ENCODE measurements at places on chromosomes 12 and 14.

- no peak for DNase-seq
These were observed 78.3 kb downstream of the DDX51 start for GRCh38 chr12:132065609-132066344.

GRCh38 chr14:97730706-97731105 lies 933.5 kb downstream of the VRK1 start:
- DNase-seq: no peak

- no peak for DNase-seq
These were observed 27.9 kb upstream of the MYF6 start for GRCh38 chr12:80679346-80680131.

DNA sequence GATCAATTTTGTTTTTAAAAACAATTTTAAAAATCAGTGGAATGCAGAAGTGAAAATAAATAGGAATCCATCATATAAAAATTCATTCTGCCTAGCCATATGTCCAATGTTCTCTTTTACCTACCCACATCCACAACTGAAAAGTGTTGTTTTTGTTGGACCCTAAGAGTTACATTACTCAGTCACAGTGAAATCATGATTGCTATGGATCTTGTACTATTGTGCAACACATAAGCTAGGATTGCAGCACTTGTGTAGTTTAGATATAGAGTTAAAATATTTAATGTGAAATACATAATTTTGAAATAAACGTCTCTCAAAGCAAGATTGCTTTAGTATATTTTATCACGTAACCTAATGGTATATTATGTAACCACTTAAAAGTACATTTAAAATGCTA lies 213.3 kb upstream of the CLEC14A start:
- no peak for DNase-seq

- DNase-seq: no peak
These were observed 117.5 kb downstream of the DACT1 start for GRCh38 chr14:58755031-58755925.

DNA sequence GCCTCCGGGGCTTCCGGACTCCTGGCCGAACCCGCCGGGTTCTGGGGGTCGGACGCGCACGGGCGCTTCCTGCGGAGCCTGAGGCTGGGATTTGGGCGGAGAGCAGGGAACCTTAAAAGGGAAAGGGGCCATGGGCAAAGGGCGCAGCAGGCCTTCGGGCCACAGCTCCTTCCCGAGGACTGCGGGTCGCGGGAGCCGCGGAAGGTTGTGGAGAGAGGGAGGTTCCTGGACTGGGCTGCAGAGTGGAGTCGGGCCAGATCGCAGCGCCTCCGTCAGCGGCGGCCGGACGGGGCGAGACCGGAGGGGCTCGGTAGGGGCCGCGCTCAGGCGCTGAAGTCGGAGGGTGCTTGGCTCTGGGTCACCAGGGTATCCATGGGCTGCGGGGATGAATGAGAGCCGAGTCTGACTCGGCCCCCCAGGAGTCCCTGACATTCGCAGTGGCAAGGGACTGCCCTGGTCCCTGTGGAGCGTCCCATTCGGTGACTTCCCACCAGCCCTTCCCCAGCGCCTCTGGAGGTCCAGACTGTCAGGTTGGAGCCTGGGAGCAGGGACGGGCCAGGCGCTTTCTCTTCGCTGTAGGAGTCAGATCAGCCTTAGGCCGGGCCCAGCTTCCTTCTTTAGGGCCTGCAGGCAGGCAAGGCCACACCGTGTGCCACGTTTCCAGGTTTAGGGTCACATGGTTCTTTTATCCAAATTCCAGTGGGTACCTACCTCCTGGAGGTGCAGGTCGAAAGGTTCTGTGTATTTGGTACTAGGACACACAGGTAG lies 938 bp upstream of the SLC25A29 start:
- no peak for DNase-seq

DNA sequence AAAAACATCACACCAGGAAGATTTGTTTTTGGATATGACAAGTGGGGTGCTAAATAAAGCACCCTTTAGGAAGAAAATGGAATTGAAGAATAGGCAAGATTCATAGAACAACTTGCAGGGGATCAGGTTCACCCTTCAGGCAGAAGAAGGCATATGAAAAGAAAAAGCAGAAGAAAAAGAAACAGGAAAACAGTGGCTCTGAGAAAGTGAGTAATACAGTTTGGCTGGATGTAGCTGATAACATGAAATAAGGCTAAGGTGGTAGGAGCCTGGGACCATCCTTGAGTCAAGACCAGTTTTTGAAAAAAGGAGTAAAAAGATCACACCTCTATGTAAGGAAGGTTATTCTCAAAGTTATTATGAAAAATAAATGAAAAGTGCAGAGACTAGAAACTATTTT lies 42.4 kb downstream of the TRIP11 start:
- no peak for DNase-seq

GRCh38 chr14:59189091-59189785 lies 771 bp downstream of the DAAM1 start:
- no peak for DNase-seq

DNA sequence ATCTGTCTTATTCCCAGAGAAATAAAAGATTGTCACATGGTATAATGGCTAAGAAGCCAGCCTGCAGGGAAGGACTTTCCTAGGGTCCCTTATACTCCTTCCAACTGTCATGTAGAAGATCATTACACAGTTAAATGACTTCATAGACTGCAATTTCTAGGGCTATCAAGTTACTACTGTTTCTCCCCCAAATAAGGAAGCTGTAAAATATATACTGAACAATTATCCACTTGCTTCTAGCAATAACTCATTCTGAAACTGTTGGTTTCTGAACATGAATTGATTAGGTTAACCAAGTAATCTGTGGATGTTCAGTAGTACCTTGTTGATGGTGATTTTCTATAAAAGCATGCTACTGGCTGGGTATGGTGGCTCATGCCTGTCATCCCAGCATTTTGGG lies 44.6 kb downstream of the A2ML1 start:
- no peak for DNase-seq

DNA sequence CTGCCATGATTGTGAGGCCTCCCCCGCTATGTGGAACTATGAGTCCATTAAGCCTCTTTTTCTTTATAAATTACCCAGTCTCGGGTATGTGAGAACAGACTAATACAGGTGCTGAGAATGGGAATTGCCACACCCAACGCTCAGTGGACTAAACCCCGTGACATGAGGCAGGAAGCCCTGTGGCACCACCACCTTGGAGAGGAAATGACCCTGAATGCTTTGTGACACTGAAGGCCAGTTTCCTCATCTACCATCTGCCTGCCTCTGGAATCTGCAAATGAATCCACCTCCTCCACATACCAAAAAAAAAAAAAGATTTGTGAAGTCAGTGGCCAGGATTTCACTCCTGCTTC lies 41.6 kb downstream of the NT5DC3 start:
- DNase-seq: peak; percentile 30
